ENCODE measurements at places on chromosomes 2 and 18.

- DNase-seq = no peak
Observed at GRCh38 chr2:171227066-171227782, 66.5 kb upstream of the TLK1 start.

DNA sequence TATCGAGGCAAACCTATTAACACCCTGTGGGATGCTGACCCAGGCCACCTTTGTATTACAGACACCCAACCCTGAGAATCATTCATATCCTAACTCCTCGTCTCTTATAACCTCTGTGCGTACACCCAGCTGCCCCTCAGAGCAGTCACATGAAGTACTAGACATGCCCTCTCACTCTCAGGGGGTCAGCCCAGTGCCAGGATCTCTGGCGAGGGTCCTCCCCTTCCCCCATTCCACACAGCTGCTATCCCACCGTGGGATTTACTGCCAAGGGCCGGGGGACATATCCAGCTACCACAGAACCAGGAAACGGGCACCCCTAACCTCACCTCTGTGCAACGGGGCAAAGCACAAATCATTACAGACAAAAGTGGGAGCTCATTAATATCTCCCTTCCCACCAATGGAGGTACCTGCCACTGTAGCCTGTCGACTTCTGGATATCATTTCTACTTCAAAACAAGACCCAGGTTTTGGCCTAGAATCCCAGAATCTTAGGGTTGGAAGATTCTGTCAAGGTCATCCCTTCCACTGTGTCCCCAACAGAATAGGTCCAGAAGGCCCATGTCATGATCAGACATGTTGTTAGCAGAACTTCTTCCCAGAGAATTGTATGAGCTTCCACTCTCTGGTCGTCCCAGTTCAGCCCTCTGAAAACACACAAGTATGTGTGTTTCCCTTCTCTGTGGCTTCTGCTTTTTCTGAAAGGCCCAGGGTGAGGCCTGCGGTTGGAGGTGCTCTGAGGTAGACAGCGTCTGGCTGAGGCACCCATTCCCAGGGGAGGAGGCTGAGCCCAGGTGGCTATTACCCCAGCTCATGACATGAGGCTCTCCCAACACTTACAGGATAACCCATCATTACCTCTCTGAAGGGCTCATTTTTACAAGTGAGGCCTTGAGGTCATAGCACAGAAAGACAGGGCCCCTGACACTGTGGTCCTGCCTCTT, 1.7 kb downstream of the TMBIM1 start:
- DNase-seq = peak; percentile 48

DNA sequence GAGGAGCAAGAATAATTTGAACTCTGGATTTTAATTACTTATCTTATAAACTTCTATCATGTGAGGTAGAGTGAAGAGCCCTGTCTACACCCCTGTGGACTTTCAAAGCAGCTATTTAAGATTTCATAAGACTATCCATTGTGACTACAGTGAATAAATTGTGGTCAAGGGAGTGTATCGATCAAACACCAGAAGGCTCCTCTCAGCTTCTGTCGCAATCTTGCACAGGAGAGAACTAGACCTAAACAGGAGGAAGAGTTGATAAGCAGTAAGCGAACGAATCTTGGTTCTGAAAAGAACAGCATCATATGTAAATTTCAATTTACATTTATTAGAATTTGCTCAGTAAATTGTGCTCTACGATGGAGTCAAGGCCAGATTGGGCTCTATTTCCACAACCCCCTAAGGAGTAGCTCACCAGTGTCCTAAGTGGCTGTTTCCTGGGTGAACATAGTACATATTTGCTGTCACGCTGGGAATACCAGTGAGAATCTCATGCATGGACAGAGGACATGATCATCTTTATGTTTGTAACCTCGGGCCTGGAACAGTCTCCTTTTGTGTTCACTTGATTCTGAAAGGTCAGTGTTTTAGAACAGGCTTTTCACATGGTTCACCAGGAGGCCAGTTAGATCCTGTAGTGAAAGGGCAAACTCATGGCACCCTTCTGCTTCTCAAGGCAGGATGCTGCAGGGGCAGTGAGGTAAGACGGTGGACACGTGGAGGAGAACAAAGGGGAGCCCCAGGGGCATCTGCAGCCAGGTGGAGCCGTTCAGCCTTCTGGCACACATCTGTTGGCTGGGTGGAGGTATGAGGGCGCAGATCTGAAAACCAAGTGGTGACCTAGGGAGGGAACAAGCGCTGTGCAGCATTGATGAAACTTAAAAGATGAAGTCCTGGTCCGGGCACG, 33.3 kb downstream of the NPAS2 start:
- no peak for DNase-seq

DNA sequence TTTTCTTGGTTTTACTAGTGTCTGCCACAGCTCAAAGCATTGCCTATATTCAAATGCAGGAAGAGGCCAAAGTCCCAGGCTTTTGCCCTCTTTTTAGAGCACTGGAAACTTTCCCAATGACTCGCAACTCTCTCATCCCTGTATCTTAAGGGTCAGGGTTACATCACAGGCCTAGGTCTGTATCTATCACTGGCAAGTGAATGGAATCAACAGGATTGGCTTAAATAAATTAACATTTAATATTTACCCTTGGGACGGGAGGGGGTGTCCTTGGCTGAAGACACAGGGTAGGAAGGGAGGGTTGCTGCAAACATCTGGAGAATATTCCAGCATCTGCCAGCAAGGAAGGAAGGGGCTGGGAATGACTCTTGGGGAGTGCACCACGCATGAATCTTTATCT, 242.6 kb downstream of the SLC4A3 start:
- DNase-seq = no peak

- DNase-seq = no peak
Observed at GRCh38 chr18:63058521-63058920, 261.0 kb downstream of the BCL2 start.

GRCh38 chr2:81858998-81859397, 1554.4 kb upstream of the LRRTM1 start:
- DNase-seq = no peak

DNA sequence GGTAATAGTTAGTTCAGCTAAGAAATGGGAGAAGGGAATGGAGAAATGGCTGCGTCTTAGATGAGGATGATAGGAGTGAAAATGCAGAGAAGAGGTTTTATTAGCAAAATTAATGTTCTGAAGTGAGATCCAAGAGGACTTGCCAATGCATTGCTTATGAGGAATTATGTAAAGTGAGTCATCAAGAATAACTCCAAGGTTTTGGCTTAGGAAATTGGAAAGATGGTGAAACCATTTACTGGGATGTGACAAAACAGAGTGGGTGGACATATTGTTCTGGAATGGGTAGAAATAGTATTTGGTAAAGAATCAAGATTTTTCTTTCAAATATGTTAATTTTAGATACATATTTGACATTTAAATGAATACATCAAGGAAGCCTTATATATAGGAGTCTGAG, 306.6 kb upstream of the CYRIA start:
- no peak for DNase-seq

DNA sequence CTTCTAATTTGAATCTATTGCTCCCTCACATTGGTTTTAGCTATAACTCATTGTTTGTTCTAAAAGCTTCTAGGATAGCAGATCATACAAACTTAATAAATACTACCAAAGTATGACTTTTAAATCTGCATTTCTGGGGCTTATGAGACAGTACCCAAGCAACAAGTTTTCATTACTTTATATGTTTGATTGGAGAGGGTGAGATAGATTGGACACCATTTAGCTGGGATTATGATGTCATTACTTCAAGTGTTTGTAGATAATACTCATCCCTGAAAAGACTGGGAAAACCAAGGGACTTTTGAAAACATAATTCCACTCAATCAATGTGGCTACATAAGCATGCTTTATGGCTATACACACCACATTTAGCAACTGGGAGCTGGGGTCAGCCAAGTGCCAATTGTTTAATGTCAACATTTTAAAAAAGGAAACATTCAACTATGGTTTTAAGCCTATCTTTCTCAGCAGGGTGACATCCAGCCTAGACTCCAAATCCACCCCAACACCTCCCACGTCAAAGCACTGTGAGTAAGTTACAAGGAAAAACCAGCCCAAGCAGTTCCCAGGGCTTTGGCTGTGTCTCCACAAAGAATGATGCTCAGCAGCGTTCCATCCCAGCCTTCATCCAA, 119.9 kb downstream of the ETAA1 start:
- DNase-seq = no peak

GRCh38 chr2:71253476-71253875, 26.6 kb upstream of the PAIP2B start:
- no peak for DNase-seq

DNA sequence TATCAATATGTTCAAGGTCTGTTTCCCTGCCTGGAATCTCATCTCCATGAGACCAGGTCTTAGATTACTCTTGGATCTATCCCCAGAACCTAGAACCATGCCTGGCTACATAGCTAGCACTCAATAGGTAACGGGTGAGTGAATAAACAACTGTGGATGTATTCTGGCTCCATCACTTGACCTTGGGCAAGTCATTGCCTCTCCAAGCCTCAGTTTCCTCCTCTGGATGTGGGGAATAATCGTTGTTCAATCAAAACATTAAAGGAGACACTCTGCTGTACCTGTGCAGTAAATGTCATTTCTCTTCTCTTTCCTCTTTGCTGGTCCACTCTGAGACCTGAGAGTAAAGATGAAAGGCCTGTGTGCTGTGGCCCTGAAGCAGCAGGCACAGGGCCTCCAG, 121.5 kb upstream of the MYCN start:
- no peak for DNase-seq

GRCh38 chr2:108034843-108035242, 48.5 kb downstream of the SLC5A7 start:
- no peak for DNase-seq

- no peak for DNase-seq
Observed at GRCh38 chr2:102585847-102586404, 33.4 kb upstream of the SLC9A2 start.

GRCh38 chr2:31729442-31730092, 148.8 kb upstream of the SRD5A2 start:
- peak; percentile 2 for DNase-seq

- DNase-seq = no peak
Observed at GRCh38 chr2:239157771-239158170, 243.0 kb downstream of the HDAC4 start.

DNA sequence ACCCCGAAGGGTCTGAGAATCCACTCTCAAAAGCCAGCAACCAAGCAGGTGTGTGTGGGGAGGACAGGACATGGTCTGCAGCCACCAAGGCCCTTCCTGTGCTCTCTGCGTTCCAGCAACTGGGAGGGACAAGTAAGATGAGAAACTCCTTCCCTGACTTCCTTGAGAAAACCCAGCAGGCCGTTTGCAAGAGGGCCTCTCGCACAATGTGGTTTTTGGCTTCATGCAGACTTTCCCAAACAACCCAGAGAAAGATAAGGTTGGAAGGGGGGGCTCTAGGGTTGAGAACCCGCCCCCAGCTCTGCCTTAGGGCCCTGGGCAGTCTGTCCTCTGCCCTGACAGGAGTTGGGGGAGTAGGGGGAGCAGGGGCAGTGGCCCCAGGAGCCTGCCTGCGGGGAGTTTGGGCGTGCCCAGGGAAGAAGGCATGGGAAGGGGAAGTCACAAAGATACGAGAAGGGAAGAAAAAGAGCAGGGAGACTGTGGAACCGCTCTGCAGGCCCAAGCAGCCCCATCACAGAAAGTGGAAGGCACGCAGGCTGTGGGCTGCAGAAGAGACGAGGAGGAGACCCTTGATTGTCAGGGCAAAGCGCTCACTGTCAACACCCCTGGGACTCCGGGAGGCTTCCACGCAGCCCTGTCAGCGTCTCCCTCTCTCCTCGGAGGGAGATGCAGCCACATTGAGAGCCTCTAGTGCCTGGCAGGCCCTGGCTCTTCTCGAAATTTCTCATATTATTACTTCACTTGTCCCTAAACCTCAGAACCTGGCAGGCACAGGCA, 99.8 kb downstream of the SMAD7 start:
- no peak for DNase-seq

GRCh38 chr2:49403637-49404036, 249.3 kb upstream of the FSHR start:
- DNase-seq = no peak

DNA sequence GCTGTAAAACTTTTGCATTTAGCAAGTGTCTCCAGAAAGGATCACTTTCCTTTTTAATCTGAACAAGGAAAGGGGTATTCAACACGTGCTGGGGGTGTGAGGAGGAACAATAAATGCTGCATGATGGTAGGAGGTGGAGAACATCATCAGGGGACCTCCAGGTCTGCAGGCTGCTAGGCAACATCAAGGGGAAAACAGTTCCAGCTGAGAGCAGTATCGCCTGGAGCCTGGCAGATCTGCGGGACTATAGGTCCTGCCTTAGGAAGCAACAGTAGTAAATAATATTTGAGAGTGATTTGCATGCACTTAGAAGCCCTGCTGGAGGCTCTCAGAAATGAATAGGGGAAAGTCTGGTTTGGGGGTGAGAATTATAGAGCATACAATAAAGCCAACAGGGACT, 175.6 kb downstream of the SUCLG1 start:
- no peak for DNase-seq

GRCh38 chr2:70418514-70418913, 116.6 kb upstream of the FAM136A start:
- DNase-seq = no peak

DNA sequence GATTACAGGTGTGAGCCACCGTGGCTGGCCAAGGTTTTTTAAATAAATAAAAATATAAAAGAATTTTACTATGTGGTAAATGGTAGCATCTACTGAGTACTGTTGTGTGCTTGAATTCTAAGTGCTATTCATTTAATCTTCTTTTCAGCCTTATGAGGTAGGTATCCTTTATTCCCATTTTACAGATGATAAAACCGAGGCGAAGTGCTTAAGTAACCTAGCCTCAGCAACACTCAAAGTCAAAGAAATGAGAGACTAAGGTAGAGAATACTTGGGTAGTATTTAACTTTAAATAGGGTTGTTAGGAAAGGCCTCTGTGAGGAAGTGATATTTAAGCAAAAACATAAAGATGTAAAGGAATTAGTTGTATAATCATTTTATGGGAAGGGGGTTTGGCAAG, 5.7 kb upstream of the THOC1 start:
- DNase-seq = no peak

DNA sequence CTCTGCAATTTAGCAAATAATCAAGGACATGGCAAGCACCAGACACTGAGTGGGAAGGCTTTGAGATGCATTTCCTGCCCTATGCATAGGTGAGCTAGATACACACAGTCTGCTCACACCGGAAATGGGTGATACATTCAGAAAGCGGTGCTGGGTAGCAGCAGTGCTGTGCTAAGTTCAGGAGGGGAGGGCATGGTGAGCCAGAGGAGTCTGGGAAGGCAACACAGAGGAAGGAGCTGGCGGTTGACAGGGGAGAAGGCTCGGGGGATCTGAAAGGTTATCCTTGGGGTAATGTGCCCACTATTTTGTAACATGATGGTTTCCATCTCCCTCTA, 57.4 kb upstream of the EPAS1 start:
- DNase-seq = no peak

- DNase-seq = no peak
Observed at GRCh38 chr2:101255501-101255900, 2.8 kb downstream of the CNOT11 start.

- DNase-seq = no peak
Observed at GRCh38 chr2:238870261-238870660, 22.4 kb downstream of the TWIST2 start.

GRCh38 chr2:44793322-44793870, 148.1 kb upstream of the SIX3 start:
- DNase-seq = peak; percentile 17

DNA sequence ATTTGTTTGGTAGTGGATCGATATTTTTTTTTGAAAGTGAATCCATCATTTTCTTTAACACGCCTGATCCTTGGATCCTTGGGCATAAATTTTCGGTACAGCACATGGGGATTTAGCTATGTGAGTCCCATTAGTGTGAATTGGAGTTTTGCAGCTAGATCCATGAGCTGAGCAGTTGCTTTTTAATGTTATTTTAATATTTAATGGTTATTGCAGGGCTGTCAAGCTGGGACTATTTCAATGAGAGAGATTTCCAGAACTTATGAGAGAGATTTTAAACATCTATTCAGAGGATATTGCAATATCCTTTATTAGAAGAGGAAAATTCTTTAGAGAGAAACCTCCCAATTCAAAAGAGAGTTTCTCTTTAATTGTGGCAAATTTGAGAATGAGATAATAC, 35.6 kb upstream of the TCF4 start:
- no peak for DNase-seq
